Stimulated activated CD8-positive, alpha-beta memory T cell treated with anti-CD3 and anti-CD28 coated beads, Interleukin-2, amount 100 ng/mL, for 48 hours (primary cell): ENCODE measurements at places on chromosomes 6 and 20.

DNA sequence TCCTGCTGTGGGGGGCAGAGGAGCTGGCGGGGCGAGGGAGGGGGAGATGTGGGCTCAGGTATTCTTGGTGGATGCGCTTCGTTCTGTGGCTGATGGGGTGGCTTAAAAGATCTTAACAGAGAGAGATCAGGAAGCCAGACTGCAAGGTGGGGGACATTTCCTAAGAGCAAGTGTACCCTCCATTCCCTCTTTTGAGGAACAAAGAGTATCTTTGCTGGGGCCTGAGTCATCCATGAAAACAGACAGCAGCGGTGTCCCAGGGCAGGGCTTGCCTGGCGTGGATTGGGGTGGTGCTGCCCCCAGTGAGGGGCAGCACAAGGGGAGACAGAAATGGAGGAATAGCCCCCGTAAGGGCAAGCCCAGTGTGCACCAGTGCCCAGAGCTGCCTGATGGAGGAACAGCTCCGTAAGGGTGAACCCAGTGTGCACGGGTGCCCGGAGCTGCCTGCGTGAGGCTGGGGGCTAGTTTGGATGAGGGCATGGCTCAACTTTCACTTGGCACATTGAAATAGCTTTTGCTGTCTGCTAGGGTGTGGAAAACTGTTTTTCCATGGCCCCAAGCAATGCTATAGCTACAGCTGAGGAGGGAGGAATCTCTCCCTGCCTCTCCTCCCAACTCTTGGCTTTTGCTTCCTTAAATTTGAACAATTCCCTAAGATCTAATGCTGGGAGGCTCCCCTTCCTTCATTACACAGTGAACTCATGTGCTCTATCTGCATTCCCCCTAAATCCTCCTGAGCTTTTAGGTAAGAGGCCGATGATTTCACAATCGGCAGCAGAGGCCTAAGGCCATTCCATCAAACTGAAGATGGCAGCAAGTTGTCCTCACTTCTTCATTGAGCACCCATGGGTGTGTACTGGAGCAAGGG, 12.9 kb downstream of the MAPK13 start:
- no peak for DNase-seq

GRCh38 chr6:4896401-4896800, 107.4 kb downstream of the RPP40 start:
- no peak for DNase-seq

DNA sequence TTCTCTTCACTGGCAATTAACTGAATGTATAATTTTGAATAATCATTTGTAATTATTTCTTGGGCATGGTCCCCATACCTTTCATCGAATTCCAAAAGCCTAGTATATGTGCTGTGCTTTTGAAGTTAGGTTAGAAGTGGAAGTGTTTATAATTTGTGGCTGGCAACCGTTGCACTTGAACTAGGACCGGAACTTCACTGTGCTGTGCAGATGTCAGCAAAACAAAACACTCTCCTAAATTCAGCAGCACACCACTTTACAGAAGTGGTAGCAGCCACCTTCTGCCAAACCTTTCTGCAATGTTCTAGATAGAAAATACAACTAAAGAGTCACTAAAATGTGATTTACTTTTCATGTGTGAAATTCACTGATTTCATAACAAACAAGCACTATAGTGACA, 111.9 kb downstream of the FAM83B start:
- no peak for DNase-seq

DNA sequence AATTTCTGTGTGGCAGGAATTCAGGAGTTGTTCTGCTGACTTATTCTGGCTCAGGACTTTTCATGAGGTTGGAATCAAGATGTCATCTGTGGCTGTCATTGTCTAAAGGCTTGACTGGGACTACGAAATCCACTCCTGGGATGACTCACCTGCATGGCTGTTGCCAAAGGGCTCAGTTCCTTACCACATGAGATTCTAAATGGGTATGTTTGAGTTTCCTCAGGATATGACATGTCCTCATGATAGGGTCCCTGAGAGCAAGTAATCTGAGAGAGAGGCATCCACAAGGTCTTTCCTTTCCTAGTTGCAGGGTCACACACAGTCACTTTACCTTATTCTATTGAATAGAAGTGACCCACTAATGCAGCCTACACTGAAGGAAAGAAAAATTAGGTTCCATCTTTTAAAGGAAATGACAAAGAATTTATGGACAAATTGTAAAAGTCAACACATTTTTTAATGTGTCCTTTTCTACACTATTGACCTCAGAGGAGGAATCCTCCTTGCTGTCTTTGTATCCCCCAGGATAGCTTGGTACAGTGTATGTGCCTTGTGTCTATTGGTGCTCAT, 1025.0 kb upstream of the GJE1 start:
- DNase-seq = no peak

GRCh38 chr20:34096699-34097444, 15.2 kb downstream of the EIF2S2 start:
- no peak for DNase-seq

- DNase-seq = peak; percentile 25
Measured at GRCh38 chr6:42963855-42964605, 3.5 kb downstream of the GNMT start.

DNA sequence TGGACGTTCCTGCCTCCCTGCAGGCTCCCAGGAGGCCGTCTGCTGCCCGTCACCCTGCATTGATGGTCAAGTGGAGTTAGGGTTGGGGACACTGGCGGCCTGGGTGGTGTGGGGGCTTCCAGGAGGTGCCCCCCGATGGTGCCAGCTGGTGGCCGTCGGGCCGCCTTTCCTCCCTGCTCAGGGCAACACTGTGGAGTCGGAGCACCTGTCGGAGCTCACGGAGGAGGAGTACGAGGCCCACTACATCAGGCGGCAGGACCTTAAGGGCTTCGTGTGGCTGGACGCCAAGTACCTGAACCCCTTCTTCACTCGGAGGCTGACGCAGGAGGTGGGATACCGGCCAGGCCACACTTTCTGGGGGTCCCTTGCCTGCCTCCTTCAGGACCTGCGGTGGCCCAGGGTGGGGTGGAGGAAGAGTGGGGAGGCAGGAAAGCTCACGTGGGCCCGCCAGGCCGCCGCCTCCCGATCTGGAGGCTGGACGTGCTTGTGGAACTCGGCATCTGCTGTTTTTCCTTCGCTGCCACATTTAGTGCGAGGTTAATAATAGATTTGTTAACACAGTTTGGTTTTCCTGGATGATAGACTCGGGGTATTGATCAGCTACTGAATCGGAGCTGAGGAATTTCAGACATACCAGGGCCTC, 28.6 kb downstream of the SPATA2 start:
- DNase-seq = no peak

DNA sequence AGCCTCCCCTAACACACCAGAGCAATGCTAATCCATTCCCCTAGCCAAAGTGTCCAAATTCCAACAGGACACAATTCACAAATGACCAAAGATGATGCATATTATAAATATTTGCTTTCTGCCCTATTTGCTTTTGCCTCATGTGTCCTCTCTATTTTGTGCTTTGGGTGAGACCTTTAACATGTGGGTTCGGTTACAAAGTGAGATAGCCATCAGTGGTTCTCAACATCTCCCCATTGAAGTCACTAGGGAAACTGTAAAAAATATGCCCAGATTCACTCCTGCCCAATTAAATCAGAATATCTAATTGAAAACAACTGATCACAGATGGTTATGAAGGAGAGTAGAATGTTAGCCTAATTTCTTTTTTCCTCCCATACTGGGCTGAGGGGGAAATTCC, 159.2 kb downstream of the MTFR2 start:
- no peak for DNase-seq

- DNase-seq = no peak
Measured at GRCh38 chr6:79040083-79040482, 38.0 kb downstream of the PHIP start.

DNA sequence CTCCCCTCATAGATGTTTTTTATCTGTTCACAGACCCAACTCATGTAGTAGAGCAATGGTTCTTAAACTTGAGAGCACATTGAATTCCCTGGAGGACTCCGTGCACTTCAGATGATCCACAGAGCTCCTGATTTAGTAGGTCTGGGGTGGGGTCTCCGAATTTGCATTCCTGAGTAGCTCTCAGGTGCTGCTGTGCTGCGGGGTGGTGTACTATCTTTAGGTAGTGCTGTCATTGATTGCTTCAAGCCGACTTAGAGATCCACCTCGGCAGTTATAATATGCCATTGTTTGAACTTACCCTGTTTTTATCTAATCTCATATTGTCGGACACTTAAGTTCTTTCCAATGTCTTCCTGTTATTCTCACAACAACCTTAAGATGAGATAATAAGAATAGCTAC, 45.0 kb downstream of the BMP2 start:
- no peak for DNase-seq

DNA sequence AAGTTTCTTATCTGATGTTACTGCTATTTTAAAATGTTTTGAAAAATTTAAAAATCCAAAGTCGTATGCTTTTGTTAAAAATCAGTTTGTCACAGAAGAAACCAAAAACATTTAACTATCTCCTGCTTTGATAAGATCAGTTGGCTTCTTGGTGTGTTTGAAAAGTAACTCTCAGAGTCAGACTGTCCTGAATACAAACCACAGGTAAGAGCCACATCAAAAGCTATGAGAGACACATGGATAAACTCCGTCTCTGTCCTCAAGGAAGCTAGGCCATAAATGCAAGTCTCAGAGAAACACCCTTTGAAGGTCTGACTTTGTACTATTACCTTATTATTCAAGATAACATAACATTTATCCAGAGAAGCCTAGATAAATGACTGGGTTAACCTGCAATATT, 7.7 kb downstream of the HBS1L start:
- no peak for DNase-seq

- DNase-seq = no peak
Measured at GRCh38 chr20:62580052-62580451, 62.3 kb upstream of the SLCO4A1 start.

GRCh38 chr20:57465486-57465885, 59.5 kb downstream of the CTCFL start:
- no peak for DNase-seq

DNA sequence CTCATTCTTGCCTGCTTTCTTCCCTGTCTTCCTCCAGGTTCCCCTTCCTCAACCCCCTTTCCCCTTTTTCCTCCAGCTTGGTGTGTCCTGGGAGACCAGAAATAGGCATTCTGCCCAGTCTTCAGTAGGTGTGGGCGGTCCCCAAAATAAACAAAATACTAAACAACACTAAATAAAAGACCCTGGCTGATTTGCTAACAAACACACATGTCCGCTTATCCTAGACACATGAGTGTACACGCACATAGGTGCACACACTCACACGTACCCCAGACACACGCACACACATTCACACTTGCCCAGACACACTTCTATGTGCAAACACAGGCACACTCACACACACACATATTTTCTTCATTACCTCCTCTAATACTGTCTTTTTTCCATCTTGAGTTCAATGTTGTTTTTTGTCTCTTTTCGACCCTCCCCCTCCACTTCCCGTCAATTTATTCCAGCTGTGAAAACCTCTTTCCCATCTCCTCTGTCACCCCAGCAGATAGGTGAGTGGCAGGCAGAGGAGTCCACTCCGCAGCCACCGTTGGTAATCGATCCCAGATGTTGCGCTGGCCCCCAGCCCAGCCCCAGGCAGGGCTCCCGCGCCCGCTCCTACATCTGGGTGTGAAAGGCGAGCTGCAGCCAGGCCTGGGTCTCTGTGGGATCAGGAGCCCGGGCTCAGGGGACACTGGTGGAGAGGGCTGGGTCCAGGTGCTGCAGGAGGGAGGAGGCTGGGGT, 56.9 kb upstream of the FOXP4 start:
- DNase-seq = no peak

DNA sequence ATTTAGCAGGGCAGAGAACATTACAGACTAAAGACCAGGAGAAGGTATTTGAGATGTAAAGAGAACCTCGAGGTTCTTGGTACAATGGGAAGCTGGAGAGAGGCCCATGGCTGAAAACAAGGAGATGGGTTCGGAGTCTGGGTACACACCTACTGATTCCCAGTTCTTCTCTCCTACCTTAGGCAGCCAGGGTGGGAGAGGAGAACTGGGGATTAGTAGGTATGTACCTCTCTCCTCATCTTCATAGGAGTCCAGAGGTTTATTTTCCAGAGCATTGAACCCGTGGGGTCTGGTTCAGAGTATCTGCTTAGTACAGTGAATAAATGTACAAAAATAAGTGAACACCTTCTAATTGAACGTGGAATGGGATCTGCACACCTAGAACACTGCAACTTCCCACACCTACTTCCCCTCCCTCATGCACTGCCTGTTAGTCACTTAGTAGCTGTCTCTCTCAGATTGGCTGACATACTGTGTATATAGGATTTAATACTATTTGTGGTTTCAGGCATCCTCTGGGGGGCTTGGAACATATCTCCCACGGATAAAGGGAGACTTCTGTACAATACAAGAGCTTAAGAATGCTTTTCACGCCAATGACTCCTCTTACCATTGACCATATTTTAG, 23.5 kb upstream of the NUP153 start:
- DNase-seq = no peak

GRCh38 chr6:144653885-144654505, 368.9 kb downstream of the UTRN start:
- DNase-seq = no peak

- no peak for DNase-seq
Measured at GRCh38 chr6:39416026-39416425, 93.5 kb upstream of the KCNK16 start.

DNA sequence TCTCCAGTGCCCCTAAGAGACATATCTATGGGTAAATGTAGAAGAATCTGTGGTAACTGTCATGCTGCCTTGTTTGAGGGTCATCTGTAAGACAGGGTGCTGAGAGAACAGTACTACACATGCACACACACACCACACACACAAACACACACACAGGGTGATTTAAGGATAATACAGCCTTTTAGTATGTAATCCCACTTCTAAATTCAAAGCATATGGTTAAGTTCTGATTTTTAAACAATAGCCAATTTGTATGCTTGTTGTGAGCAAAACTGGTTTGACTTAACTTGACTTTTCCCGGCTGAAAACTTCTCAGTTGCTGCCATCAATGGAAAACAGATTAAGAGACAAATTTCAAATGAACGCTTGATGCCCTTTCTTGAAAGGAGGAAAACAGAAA, 241.8 kb downstream of the ADGRG6 start:
- no peak for DNase-seq

GRCh38 chr6:140181876-140182275, 807.4 kb upstream of the CITED2 start:
- DNase-seq = no peak

DNA sequence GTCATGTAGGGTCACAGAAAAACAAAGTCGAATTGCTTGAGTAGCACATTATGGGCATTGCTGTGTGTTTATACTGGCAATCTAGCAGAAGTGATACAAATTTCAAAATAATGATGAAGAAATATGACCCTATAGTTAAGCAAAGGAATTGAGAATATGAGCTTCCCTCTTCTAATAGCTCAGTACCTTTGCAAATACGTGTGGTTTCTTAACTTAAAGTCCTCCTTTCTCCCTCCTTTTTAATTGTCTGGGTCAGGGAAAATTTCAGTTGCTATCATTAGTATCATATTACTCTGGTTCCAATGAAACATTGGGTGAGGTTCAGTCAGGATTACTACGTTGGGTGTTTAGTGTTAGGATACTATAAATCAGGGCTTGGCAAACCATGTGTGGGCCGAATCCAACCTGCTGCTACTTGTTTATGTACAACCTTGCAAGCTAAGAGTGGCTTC, 166.8 kb upstream of the CARMIL1 start:
- no peak for DNase-seq
